ENCODE measurements at places on chromosomes 13 and 19.
A peak's percentile ranks its signal among the peaks of the same experiment; 100 is the strongest.

DNA sequence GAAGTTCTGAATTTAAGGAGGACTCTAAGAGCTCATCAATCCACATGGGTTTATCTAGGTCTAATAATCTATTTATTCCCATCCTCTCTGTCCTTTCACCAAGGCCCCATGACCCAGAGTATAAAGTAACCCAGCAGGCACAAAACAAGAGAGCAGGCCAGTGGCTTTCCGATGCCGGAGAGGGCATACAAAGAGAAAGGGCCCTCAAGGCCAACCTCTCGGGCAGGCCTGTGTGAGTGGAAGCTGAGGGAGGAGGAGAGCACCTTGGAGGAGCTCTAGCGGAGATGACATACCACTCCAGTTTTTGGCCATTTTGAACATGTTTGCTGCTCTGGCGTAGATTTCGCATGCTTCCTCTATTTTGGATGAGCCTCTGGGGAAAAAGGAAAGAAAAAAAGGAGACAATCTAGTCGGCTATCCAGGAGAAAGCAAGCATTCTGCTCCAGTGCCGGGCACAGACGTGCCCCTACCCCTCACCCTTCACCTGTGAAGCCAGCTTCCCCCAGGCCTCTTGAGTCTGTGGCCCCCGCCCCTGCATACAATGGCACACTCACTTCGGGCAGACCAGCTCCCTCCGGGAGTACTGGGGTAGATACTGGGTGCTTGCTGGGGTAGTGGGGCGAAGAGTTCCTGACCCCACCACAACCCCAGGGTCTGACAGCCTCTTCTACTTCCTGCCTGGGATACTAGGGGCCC lies 11.6 kb downstream of the NAPA start:
- no peak for DNase-seq

GRCh38 chr13:100209857-100210825 lies 121.2 kb downstream of the PCCA start:
- peak; percentile 48 for DNase-seq

- no peak for DNase-seq
Measured at GRCh38 chr13:52851137-52851962, 2.9 kb upstream of the PCDH8 start.

- no peak for DNase-seq
Measured at GRCh38 chr13:51770681-51771417, 33.1 kb downstream of the DHRS12 start.

DNA sequence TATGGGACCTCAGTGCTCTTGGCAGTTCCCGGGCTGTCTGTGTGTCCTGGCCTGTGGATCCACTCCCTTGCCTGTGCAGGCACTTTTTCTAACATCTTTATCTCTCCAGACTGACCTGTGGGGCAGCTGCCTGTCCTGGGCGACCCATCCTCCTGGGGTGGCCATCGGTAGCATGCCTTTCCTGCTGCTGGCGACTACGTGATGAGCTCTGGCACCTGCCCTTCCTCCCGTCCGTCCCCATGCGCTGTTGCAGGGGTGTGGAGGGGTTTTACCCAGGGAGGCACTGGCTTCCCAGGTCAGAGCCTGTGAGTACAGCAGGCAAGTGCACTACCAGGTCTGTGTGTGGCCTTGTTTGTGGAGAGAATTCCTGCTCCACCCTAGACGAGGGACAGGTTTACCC lies 93.3 kb downstream of the KDM4B start:
- no peak for DNase-seq

All from suppressor macrophage (primary cell).